ENCODE measurements at places on chromosomes 13 and 19. TPM values are rescaled to one million over a fixed set of nuclear protein-coding genes. Genes with fewer than 3 reads are reported as not detected.

GRCh38 chr13:77429320-77430142, 102.6 kb upstream of the MYCBP2 start:
- no peak for DNase-seq

DNA sequence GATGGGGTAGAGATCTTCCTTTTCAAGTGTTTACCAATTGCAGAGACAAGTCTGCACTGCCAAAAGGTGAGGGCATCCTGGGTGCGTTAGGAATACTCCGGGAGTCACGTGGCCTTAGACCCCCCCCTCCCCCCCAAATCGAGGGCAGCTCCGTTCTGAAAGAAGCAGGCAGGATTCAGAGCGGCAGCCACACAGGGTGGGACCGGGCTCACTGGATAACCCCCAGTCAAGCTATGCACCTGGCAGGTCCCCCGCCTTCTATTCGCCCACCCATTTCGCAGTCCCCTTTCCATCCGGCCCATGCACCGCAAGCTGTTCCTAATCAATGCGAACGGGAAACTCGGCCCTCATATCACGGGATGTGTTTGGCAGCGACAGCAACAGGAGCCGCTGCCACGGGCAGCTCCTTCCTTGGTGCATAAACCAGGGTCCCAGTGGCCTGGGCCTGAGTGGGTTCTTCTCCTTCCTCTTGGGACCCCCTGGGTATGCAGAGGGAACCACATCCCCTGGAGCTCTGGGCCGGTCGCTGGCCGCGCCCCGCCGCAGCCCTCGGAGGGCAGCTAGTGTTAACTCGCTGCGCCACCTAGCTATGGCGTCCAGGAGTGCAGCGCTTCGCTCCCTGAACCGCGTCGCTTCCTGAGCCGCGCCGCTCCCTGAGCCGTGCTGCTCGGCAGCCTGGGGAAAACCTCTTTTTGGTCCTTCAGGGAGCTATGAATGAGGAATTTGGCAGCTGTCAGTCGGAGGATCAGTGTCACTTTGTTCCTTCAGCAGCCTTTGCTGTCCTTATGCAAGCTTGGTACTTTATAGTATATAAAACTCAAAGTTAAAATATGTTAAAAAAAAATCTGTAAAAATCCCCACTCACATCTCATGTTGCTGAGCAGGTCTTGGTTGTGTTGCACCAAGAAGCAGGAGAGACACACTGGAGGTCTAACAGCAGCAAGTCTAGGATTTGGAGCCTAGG, 41.4 kb downstream of the LYL1 start:
- no peak for DNase-seq

- DNase-seq, result no peak
These were observed 5.5 kb downstream of the CBY2 start for GRCh38 chr13:45707516-45708100.

DNA sequence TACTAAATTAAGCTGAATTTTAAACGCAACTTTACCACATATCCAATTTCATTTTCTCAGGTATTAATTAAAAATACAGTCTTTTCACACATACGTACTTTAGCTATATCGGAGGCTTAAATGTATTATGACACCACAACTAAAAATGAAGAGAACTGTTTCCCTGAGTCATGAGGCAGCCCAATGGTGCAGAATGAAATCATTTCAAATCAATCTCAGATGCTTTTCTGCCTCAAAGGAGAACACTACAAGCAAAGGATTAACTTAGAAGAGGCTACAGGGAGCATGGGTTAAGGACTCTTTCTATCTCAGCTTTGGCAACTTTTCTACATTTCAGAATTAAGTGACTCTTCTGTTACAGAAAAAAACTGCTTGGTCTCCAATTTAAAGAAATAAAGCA, 516.3 kb upstream of the HTR2A start:
- no peak for DNase-seq

DNA sequence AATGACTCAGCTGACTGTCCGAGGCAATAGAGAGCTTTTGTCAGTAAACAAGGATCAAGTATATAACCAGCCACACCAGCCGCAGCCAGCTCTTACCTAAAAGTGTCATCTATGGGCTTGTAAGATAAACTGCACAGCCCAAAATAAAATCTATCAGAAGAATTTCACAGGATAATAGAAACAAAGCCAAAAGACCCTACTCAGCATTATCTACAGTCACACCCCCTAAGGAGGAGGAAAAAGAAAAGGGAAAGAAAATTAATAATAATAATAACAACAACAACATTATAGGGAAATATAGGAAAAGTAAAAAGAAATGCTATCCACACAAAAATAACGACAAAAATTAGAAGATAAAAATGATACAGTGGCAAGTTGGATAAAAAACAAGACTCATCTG, 1883.8 kb downstream of the OLFM4 start:
- no peak for DNase-seq

- DNase-seq, result no peak
These were observed 3.8 kb downstream of the ZNF784 start for GRCh38 chr19:55620410-55621204.

GRCh38 chr13:35843272-35843671, 287.9 kb downstream of the DCLK1 start:
- DNase-seq, result no peak

- DNase-seq, result no peak
These were observed 5.0 kb upstream of the MTMR6 start for GRCh38 chr13:25292301-25292700.

GRCh38 chr13:111042661-111043226, 72.4 kb upstream of the ARHGEF7 start:
- no peak for DNase-seq

DNA sequence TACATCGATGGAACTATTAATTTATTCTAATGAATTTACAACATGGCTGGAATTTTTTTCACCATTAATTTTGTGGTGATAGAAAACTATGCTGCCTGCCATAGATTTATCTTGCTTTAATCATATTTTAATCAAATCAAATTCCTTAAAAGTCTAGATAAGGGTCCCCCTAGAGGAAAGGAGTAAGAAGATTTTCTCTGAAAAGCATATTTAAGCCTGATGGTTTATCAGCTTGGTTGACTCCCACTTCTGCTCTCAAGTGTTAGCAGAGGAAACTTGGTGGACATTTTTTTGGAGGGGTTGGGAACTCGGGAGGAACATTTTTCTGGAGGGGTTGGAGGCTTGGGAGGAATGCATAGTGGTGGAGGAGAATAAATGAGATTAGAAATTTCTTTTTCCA, 253.3 kb downstream of the KCNRG start:
- no peak for DNase-seq

GRCh38 chr13:34256236-34256635, 438.3 kb downstream of the RFC3 start:
- no peak for DNase-seq

- DNase-seq, result no peak
These were observed 547.3 kb upstream of the MIR17HG start for GRCh38 chr13:90800082-90800746.

DNA sequence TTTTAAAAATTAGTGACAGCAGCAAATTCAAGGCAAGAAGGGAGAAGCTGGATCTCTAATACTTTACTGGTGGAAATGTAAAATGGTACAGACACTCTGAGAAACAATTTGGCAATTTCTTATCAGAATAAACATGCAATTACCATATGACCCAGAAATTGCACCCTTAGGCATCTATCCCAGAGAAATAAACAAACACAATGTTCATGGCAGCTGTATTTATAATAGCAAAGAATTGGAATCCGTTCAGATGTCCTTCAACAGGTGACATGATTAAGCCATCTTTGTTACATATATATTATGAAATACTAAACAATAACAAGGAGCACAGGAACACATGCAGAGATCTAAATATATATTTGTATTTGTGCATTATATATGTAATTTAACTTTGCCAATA, 756.5 kb downstream of the SLITRK1 start:
- DNase-seq, result no peak

GRCh38 chr13:46909042-46909441, 12.2 kb upstream of the HTR2A start:
- no peak for DNase-seq

GRCh38 chr19:14161305-14161704, 24.9 kb upstream of the ASF1B start:
- no peak for DNase-seq

GRCh38 chr13:103188713-103189326, 122.6 kb upstream of the SLC10A2 start:
- DNase-seq, result no peak

DNA sequence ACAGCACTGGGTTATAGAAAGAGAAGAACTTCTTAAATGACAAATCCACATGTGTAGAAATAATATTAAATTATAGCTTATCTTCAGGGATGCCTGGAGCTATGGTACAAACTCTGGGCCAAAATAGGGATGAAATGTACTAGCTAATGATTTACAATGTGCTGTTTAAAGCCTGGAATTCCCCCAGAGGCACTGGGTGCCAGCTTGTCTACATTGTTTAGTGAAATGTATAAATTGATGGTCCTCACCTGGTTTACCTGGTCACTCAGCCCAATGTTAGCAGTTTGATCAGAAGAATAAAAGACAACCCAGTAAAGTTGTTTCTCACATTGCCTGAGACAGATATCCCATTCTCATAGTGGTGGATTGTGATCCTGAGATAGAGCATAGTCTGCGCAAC, 597.2 kb downstream of the DIAPH3 start:
- no peak for DNase-seq

DNA sequence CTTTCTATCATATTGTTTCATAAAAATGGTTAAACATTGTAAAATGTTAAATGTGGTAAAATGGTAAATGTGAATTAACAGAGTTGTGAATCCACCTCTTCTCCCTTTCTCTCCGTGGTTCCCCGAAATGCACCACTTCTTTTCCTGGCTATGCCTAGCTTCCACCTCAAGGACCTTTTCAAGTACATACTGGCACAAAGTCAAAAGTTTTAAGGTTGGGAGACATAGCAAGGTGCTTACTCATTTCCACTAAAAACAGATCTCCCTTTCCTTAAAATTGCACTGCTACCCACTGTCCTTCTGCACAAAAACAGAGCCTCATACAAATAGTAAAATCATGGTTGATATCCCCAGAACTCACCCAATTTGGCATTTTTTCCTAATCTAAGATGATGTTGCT, 558.2 kb downstream of the SLITRK6 start:
- no peak for DNase-seq

- DNase-seq, result no peak
These were observed 11.2 kb downstream of the CEBPA start for GRCh38 chr19:33290956-33291622.

The CAPN12 gene
- 9.7 TPM for polyA plus RNA-seq

The KIR2DL3 gene
- not detected for polyA plus RNA-seq

The IGSF23 gene
- polyA plus RNA-seq, result 2.4 TPM

Data from renal cortex interstitium (tissue), 15 donors.